ENCODE measurements at places on chromosomes 11 and 22. TPM values are rescaled to one million over a fixed set of nuclear protein-coding genes. Genes with fewer than 3 reads are reported as not detected.

DNA sequence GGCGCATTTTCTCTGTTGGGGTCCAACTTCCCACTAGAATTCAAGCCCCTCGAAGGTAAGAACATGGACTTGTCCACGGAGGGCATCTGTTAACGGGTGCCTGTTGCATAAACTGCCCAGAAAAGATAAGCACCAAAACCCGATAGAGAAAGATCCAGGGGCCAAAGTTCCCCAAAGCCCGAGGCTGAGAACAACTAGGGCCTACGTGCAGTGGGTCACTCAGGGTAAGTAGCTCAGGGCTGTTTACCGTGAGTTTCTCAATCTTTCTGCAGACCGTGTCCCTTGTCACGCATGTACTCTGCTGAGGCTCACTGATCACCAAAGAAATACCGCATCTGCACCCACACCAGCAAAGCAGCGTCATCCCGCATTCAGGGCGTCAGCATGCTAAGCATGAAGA is 24.4 kb downstream of the PGA5 start:
- no peak for DNase-seq
- H3K27me3 ChIP-seq = no peaks in the 10 kb centered on the region
- H3K4me1 ChIP-seq = no peaks in the 10 kb centered on the region
- no peak overlapping the region for H3K4me3 ChIP-seq

DNA sequence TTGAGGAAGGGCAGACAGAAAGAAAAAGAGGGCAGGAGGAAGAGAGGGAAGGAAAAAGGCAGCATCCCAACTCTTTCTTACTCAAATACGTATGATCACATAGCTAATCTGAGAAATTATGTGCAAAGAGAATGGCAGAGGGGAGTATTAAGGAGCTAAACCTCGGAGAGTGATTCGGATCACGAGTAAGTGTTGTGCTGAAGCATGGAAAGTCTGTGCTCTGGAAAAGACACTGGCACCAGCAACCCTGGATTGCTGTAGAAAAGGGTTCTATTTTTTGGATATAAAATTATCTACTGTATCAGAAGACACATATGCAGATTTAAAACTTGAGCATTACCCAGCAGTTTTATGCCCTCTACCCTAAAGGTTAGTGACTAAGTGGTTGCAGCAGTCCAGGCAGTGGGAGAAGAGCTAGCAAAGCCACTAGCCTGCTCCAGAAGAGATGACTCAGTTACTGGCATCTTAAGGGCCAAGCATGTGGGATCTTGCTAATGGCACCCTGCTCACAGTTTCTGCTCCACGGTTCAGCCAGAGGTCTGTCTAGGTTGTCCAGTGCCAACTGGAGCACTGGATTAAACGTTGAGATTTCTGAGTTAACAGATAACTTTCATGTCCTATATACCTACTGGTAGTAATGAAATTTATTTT is 151.7 kb downstream of the SWAP70 start:
- H3K36me3 ChIP-seq = peaks cover 2% of the 10 kb centered on the region
- H3K4me1 ChIP-seq = peaks cover 3% of the 10 kb centered on the region

DNA sequence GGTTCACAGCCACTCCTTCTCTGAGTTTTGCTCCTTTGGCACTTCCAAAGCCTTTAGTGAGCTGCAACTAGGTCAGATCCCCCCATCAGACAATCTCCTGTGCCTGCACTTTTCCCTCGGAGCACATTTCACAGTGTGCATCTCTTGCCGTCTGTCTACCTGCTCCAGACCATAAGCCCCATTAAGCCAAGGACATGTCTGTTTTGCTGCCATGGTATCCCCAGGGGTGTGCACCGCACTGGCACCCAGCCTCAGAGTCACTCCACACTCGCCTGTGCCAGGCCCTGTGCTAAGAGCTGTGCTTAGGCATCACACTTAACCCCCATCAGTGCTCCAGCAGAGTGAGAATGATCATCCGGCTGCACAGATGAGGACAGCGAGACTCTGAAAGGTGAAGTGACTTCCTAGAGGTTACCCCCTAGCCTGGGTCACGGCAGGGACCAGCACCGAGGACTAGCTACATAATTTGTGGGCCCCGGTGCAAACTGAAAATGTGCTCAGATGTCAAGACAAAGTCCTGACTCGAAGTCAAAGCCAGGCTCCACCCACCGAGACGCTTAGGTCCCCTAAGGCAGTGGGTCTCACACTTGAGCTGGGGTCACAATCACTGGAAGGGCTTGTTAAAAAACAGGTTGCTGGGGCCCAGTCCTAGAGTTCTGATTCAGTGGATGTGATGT is 33.9 kb downstream of the ARRB1 start:
- no peaks in the 10 kb centered on the region for H3K36me3 ChIP-seq
- peaks cover 10% of the 10 kb centered on the region for H3K4me1 ChIP-seq
- no peak overlapping the region for H3K4me3 ChIP-seq
- H3K27me3 ChIP-seq = no peaks in the 10 kb centered on the region

Gene LRRN4CL
- polyA plus RNA-seq = 12.7 TPM

Gene HSPB2
- polyA plus RNA-seq = 0.94 TPM
